CD8-positive, alpha-beta memory T cell (primary cell): ENCODE measurements at places on chromosomes 12 and 14. TPM values are rescaled to one million over a fixed set of nuclear protein-coding genes. Genes with fewer than 3 reads are reported as not detected.

DNA sequence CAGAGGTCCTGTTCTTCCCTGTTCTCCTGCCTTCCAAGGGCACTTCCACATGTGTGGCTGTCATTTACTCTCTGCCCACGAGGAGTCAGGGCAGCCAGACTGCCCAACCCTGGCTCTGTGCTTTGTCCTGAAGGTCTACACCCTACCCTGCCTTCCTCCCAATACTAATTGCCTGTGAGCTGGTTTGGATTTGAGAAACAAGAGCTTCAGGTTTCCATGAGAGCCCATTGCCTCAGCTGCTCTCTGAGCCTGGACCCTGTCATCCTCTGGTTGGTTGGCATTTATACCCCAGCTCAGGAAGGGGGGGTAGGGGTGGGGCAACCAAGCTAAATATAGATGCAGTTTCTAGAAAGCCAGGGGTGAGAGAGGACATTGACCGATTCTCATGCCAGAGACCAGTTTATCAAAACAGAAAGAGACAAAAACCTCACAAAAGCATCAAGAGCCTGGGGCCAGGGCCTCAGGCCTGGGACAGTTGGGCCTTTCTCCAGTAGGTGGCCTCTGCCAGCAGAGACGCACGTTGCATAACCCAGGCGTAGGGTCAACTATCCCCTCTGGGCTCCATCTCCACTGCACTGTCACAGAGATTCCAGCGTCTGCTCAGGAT is 34.5 kb downstream of the VDR start:
- H3K4me3 ChIP-seq, result no peak overlapping the region
- no peaks in the 10 kb centered on the region for H3K4me1 ChIP-seq
- no peak overlapping the region for H3K27ac ChIP-seq

DNA sequence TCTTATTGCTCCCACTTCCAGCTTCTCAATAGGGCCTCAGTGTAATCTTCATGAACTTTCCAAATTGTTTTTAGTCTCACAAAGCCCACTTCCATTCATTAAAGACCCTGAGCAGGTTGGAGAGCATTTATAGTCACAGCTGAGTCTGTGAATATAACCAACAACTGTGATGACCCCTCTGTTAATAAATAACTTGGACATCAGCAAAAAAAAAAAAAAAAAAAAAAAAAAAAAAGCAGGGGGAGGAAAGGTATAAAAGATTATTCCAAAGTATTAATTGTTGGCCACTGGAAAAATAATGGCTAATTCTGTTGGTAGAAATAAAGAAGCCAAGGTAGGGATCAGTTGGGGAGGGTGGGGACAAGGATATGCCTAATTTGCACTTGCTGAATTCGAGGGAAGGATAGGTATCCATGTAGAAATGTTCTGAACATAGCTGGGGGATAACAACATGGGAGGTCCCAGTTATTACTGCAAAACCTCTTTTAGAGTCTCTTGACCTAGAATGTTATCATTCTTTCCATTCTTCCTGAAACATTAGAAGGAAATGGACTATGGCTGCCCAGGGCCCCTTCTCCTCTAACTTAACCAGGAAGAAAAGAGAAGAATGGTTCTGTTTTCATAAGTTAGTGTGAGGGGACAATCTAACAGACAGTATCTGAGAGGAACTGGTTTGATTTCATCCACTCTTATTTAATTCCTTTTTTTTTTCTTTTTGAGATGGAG is 56.5 kb downstream of the SAMD4A start:
- H3K27me3 ChIP-seq, result no peaks in the 10 kb centered on the region
- H3K27ac ChIP-seq, result no peak overlapping the region
- peaks cover 18% of the 10 kb centered on the region for H3K4me1 ChIP-seq
- H3K4me3 ChIP-seq, result no peak overlapping the region
- no peak for DNase-seq

DNA sequence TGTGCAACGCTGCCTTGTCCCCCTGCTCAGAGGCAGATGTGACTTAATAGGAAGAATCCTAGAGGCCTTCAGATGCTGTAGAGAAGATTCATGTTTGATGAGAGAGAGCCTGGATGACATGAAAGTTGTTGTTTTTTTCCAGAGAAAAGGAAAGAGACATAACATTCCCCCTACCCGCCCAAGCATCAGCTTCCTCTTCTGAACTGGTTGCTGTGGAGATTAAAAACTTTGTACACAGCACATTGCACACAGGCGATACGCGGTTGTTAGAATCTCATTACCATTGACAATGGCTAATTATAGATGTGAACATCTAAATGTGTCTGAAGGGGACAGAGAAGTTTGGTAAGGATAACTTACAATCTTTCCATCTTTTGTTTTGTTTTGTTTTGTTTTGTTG is 13.6 kb upstream of the ETFBKMT start:
- H3K4me3 ChIP-seq, result no peak overlapping the region
- DNase-seq, result no peak
- no peaks in the 10 kb centered on the region for H3K27me3 ChIP-seq
- H3K27ac ChIP-seq, result no peak overlapping the region
- no peaks in the 10 kb centered on the region for H3K36me3 ChIP-seq

- H3K36me3 ChIP-seq, result no peaks in the 10 kb centered on the region
- no peak overlapping the region for H3K4me3 ChIP-seq
- H3K27me3 ChIP-seq, result no peaks in the 10 kb centered on the region
- no peak for DNase-seq
- H3K27ac ChIP-seq, result no peak overlapping the region
- no peaks in the 10 kb centered on the region for H3K4me1 ChIP-seq
Measured at GRCh38 chr12:40331886-40332285, 107.1 kb downstream of the LRRK2 start.

- H3K36me3 ChIP-seq, result no peaks in the 10 kb centered on the region
- H3K27ac ChIP-seq, result no peak overlapping the region
- H3K4me3 ChIP-seq, result no peak overlapping the region
Measured at GRCh38 chr12:119415714-119416113, 81.2 kb downstream of the CCDC60 start.

- H3K27me3 ChIP-seq, result no peaks in the 10 kb centered on the region
- H3K36me3 ChIP-seq, result no peaks in the 10 kb centered on the region
- H3K4me3 ChIP-seq, result no peak overlapping the region
- DNase-seq, result no peak
- H3K27ac ChIP-seq, result no peak overlapping the region
Measured at GRCh38 chr12:97638739-97639138, 176.1 kb downstream of the RMST start.

- H3K27ac ChIP-seq, result no peak overlapping the region
- no peaks in the 10 kb centered on the region for H3K36me3 ChIP-seq
- H3K4me3 ChIP-seq, result no peak overlapping the region
- H3K27me3 ChIP-seq, result no peaks in the 10 kb centered on the region
- H3K4me1 ChIP-seq, result no peaks in the 10 kb centered on the region
- DNase-seq, result no peak
Measured at GRCh38 chr12:51798501-51798900, 50.0 kb downstream of the FIGNL2 start.

DNA sequence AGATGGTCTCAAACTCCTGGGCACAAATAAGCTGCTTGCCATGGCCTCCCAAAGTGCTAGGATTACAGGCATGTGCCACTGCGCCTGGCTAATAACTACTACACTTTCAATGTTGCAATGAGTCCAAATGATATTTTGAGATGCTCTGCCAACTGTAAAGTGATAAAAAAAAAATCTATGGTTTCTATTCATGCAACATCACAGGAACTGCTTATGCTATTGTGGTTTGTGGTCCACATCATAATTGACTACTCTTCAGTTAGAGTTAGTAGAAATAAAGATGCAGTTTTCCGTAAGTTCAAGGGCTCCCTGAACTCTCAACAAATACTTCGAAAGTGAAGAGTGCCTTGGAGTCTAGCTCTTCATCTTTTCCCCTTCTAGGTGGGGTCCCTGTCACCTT is 239.4 kb downstream of the C12orf75 start:
- no peak overlapping the region for H3K4me3 ChIP-seq
- H3K36me3 ChIP-seq, result no peaks in the 10 kb centered on the region
- H3K27me3 ChIP-seq, result no peaks in the 10 kb centered on the region
- no peaks in the 10 kb centered on the region for H3K4me1 ChIP-seq
- H3K27ac ChIP-seq, result no peak overlapping the region

DNA sequence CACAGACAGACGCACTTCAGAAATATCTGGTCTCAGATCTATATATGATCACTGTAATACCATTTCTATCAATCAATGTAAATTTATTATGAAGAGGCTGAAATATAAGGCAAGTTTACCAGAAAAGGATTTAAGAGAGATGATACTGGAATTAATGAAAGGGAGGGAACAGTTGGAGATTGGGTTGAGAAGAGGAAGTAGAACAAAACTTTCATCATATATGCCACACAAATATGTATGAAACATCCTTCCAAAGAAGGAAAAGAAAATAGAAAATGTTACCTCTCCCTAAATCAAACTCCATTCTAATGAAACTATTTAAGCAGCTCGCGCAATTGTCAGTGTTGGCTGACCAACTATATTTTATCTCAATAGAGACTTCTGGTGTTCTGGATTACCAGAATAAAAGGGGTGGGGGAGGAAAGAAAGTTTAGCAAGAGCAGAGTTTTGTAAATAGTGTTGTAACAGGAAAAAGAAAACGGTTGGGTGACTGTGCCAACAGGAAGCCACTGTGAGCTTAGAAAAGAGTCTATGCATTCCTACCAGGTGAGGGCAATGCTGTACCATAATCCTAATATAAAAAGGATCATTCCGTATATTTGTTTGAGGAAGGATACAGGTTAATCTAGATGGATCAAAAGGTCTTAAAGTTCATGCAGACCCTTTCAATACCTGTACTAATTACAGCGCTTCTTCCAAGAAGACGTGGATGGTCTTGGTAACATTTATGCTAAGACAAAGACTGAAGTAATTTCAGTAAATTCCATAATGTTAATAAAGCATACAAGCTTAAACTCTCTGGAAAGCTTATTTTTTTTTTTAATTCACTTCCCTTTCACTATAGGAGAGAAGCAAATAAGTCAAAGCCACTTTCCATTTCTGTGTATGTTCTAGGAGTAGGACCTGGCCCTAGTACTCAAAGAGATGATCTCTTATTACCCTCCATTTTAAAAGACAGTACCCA is 14.5 kb upstream of the LLPH start:
- H3K4me3 ChIP-seq, result no peak overlapping the region
- no peaks in the 10 kb centered on the region for H3K27me3 ChIP-seq

DNA sequence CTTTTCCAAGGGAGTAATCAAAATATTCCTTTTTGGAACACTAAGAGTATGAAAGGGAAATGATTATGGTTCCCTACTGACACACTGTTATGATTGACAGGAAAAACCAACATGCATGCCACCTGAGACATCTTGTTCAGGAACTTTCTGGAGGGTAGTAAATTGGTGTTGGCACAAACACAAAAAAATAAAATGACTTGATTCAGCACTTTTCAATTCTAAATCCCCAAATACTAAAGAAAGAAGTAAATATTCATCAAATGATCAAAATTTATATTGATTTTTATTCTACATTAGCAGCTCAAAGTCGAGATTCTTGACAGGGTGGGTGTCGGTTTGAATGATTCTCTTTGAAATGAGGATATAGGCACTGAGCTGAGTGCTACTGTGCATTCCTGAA is 271.4 kb upstream of the NPAS3 start:
- DNase-seq, result no peak
- no peaks in the 10 kb centered on the region for H3K36me3 ChIP-seq
- H3K4me3 ChIP-seq, result no peak overlapping the region
- H3K27ac ChIP-seq, result no peak overlapping the region

GRCh38 chr12:113464852-113465719 is 6.6 kb downstream of the LHX5 start:
- no peaks in the 10 kb centered on the region for H3K36me3 ChIP-seq
- H3K4me1 ChIP-seq, result peaks cover 13% of the 10 kb centered on the region
- no peak overlapping the region for H3K4me3 ChIP-seq
- no peak for DNase-seq

DNA sequence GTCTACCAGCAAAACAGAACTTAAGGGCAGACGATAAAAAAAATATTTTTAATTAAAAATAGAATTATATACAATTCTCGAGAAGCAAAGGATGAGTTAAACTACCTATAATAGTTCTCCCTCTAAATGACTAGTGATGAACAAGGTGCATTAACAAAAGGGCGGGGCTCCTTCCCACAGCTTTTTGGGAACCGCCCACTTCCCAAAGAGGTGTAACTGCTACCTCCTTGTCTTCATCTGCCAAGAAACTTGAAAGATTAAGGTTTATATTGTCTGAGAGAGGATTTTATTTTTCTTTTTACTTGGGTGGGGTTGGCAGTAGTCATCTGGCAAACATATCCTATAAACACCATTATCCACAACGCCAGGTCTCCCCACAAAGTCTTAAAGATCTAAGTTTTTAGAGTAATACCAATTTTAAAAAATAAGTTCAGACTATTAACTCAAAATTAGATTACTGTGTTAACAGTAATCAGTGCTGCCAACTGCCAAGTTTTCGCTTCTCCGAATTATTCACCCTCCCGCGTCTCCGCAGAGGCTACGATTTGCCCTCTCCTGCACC is 938 bp downstream of the RALGAPA1 start:
- H3K36me3 ChIP-seq, result no peaks in the 10 kb centered on the region
- H3K4me3 ChIP-seq, result peak overlapping the region; percentile 85
- H3K27me3 ChIP-seq, result no peaks in the 10 kb centered on the region
- no peak for DNase-seq

- H3K4me3 ChIP-seq, result no peak overlapping the region
- H3K4me1 ChIP-seq, result no peaks in the 10 kb centered on the region
- no peak overlapping the region for H3K27ac ChIP-seq
Measured at GRCh38 chr12:84766375-84766774, 146.2 kb downstream of the SLC6A15 start.

DNA sequence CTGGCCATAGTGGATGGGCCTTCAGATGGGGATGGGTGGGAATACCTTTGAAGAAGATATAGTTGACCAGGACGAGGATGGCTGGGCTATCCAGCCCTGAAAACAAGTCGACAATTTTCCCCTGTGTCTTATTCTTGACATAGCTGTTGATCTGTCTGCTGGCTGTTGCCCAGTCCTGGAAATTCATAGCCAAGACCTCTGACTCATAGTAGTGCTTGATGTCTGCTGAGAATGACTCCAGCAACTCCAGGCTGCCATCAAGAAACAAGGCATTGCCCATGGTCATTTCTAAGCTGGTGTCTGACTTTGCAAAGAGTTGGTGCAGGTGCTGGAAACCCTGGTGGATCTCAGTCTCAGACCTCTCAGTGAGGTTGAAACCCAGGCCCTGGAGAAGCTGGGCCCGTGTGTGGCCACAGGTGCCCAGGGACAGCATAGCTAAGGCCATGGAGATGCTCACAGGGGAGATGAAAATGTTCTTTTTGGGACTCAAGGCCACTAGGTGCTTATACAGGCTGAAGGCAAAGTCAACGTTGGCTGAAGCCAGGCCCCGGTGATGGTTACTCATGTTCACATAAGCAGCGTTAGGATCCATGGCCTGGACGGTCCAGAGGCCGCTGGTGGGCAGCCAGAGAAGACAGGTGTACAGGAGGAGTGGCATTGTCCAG is 9.0 kb downstream of the SERPINA6 start:
- H3K27me3 ChIP-seq, result no peaks in the 10 kb centered on the region
- no peak for DNase-seq
- no peaks in the 10 kb centered on the region for H3K4me1 ChIP-seq
- H3K36me3 ChIP-seq, result no peaks in the 10 kb centered on the region
- H3K4me3 ChIP-seq, result no peak overlapping the region

- no peak overlapping the region for H3K27ac ChIP-seq
- peaks cover 33% of the 10 kb centered on the region for H3K36me3 ChIP-seq
- H3K27me3 ChIP-seq, result no peaks in the 10 kb centered on the region
- no peak for DNase-seq
- H3K4me3 ChIP-seq, result no peak overlapping the region
- H3K4me1 ChIP-seq, result peaks cover 18% of the 10 kb centered on the region
Measured at GRCh38 chr12:110348431-110349059, 55.0 kb downstream of the ANAPC7 start.

LRFN5 gene
- total RNA-seq, result not detected

BEST3 gene
- total RNA-seq, result not detected

EXOC3L4 gene
- not detected for total RNA-seq

SDR9C7 gene
- not detected for total RNA-seq

PTGDR gene
- 0.66 TPM for total RNA-seq

REP15 gene
- total RNA-seq, result 0.35 TPM

MMP17 gene
- total RNA-seq, result not detected
